Left lung (tissue), 14 donors: ENCODE measurements at places on chromosomes 3 and 15. TPM values are rescaled to one million over a fixed set of nuclear protein-coding genes. Genes with fewer than 3 reads are reported as not detected.

GPR62 gene
- polyA plus RNA-seq, result 0.27 TPM

SLC28A2 gene
- 0.28 TPM for polyA plus RNA-seq

CADM2 gene
- 1.7 TPM for polyA plus RNA-seq

KNG1 gene
- polyA plus RNA-seq, result 1.2 TPM

CNTN6 gene
- polyA plus RNA-seq, result 8.4 TPM

MESP2 gene
- polyA plus RNA-seq, result not detected

NOX5 gene
- 0.83 TPM for polyA plus RNA-seq

DNA sequence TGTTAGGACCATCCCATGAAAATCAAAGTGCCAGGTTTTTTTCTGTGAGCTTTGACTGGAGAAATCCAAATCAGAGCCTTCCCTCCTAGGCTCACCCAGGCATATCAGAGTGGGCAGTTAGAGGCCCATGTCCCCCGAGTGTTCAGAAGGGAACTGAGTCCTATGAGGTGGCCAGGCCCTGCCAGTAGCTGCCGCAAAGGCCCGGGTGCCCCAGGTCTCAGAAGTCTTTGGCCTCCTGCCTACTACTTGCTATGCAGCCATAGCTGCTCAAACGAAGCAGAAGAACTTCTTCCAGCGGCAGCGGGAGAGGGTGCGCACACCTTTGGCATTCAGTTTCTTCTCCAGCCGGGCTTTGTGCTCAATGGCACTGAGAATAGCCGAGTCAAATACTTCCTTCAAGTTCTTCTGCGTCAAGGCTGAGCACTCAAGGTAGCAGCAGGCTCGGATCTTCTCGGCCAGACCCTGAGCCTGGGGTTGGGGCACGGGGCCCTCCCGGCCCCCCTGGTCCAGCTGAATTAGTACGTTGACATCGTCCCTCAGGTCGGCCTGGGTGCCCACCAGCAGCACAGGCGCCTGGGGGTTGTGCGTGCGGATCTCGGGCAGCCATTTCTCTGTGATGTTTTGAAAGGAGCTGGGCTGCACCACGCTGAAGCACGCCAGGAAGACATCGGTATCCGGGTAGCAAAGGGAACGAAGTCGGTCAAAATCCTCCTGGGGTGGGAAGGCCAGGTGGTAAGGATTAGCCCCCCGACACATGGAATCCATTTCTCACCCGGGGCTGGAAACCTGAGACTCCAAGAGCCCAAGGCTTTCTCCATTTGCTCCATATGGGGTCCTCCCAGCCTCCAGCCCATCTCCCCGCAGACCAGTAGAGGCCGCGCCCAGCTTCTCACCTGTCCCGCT is 992 bp downstream of the RHOV start:
- DNase-seq, result no peak

DNA sequence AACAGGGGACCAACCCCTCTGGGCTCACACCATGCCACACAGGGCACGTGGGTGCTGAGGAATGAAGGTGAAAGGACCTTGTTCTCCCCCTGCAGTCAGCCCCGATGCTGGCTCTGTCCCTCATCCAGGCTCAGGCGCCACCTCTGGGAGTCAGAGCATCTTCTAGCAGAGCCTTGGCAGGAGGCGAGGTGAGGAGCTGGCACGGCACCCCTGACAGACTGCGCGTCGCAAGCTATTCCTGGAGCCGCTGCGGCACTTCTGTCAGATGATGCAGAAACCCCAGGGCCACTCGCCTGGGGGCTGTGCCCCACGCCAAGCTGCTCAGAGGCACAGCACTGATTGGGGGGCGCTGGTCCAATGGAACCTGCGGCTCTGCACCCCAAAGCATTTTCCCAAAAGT is 62.0 kb downstream of the MGLL start:
- DNase-seq, result no peak

- DNase-seq, result no peak
Observed at GRCh38 chr3:12231431-12231830, 57.4 kb upstream of the PPARG start.

- no peak for DNase-seq
Observed at GRCh38 chr3:49349348-49350114, 8.6 kb downstream of the GPX1 start.

DNA sequence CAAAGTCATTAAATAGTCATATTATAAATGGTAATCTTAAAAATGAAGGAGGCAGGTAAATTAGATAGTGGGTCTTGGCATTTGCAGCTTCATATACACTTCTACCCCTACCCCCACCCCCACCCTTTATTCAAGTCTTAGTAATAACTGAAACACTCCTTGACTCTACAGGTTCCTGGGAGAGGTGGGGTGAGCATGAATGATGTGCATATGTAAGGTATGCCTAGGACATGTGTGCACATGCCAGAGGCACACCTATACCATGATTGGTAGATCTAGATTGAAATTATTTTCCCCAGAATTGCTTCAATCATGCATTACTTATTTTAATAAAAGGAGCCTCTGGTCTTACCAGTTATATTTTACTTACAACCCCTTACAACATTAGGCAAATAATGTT is 40.1 kb upstream of the PDCD6IP start:
- DNase-seq, result no peak

DNA sequence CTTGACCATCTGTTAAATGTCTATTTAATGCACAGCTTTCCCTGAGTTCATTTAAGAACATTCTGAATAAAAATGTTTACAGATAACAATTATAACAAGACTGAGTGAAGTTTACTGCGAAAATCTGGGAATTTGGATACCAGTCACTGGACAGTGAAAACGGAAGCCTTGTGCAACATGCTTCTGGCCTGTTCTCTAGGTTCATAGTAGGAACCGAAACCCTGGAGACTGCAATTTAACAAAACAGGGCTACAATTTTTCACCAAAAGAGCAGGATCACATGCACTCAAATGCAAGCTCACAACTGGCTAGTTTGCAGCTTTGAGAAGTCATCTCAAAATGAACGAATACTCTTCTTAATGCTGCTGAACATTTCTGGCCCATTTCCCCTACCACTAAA is 435.9 kb downstream of the NR2F2 start:
- DNase-seq, result no peak

- no peak for DNase-seq
Observed at GRCh38 chr3:146705225-146705624, 100.1 kb upstream of the PLSCR5 start.

DNA sequence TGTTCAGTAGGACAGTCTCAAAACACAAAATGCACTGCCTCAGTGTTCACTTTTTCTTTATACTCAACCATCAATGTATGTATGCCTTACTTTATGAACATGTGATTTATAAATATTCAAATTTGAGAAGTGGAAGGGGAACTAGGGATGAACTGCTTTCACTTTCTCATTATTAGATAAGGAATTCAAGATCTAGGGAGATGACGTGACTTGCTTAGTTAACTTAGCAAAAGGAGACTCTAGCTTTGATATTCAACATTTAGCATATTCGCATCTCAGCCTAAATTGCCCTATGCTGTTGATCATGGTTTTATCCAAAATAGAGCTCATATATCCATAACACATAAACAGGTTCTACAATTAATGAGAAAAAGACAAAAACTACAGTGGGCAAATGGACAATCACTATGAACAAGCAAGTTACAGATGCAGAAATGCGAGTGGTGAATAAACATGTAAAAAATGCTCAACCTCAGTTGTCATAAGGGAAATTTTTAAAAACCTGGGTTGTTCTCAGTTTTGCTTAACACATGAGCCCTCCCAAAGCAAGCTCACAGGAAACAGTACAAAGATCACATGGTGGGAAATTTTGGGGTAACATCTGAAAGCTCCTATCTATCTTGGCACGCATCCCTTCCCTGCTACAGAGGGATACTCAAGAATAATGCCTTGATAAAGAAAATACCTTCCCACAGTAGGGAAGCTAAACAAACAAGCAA is 269.8 kb downstream of the THRB start:
- no peak for DNase-seq

DNA sequence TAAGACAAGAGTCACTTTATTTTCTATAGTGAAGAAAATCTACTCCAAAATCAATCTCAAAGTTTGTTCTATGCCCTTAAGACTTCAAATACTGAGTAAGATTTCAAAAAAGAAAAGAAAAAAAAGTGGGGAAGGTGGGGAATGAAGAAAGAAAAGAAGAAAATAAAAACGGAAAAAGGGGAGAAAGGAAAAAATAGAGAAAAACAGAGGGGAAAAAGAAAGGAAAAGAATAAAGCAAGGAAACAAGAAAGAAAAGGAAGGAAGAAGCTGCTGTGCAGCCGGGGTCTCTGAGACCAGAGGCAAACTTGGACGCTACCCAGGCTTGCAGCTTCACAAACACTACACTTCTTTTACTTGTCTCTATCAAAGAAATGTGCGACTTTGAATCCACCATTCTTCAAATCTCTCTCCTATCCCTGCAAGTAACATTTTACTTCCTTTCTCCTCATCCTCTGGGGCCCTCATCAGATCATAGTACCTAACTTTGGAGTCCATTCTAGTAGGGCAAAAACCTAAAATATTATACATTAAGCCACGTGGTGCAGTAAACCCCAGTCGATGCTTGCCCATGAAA is 279.8 kb downstream of the FOXP1 start:
- no peak for DNase-seq

GRCh38 chr15:99210334-99210733 is 39.0 kb downstream of the TTC23 start:
- no peak for DNase-seq

DNA sequence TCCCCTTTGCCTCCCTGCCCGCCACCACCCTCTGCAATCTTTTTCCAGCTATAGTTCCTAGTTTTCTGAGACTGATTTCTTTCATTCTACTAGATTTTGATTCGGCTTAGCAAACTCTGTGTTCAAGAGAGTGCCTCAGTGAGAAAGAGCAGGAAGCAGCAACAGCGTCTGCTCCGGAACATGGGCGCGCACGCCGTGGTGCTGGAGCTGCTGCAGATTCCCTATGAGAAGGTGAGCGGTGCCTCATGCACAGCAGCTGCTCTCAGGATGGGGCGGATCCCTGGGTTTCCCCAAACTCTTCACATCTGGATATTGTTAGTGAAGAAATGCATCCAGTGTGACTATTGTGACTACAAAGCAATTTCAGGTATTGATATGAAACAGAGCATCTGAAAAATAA is 191.8 kb downstream of the ITPR1 start:
- no peak for DNase-seq
